Mesendoderm (in vitro differentiated cells): ENCODE measurements at places on chromosomes 3 and 15.

GRCh38 chr15:82197733-82198594, 64.6 kb downstream of the EFL1 start:
- no peaks in the 10 kb centered on the region for H3K27me3 ChIP-seq
- DNase-seq, result peak; percentile 79
- no peak overlapping the region for H3K4me3 ChIP-seq
- H3K4me1 ChIP-seq, result no peaks in the 10 kb centered on the region
- H3K27ac ChIP-seq, result no peak overlapping the region

GRCh38 chr15:74316141-74316540, 51.3 kb downstream of the CYP11A1 start:
- no peaks in the 10 kb centered on the region for H3K36me3 ChIP-seq
- no peak overlapping the region for H3K27ac ChIP-seq
- H3K27me3 ChIP-seq, result no peaks in the 10 kb centered on the region
- peaks cover 8% of the 10 kb centered on the region for H3K4me1 ChIP-seq
- no peak overlapping the region for H3K4me3 ChIP-seq

DNA sequence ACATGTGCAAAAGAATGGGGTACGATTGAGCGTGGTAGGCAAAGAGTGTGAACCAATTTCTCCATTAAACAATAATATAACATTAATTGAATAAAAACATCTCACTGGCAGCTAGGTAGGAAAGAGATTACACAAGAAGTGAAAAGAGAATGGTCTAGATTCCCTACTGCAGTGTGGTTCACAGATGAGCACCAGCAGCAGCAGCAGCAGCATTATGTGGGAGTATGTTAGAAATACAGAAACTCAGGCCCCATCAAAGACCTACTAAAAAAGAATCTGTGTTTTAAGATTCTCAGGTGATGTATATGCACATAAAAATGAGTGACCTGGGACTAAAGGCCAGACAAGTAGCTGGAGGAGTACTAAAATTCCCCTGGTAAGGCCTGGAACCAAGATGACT, 118.2 kb downstream of the ADAM10 start:
- H3K4me1 ChIP-seq, result no peaks in the 10 kb centered on the region
- no peak for DNase-seq
- no peaks in the 10 kb centered on the region for H3K27me3 ChIP-seq
- no peaks in the 10 kb centered on the region for H3K36me3 ChIP-seq
- H3K4me3 ChIP-seq, result no peak overlapping the region
- no peak overlapping the region for H3K27ac ChIP-seq

- H3K4me1 ChIP-seq, result no peaks in the 10 kb centered on the region
- H3K36me3 ChIP-seq, result no peaks in the 10 kb centered on the region
- H3K4me3 ChIP-seq, result no peak overlapping the region
- no peak overlapping the region for H3K27ac ChIP-seq
- DNase-seq, result no peak
These were observed 680.7 kb upstream of the GRM7 start for GRCh38 chr3:6180171-6180570.

GRCh38 chr15:67980773-67981685, 73.1 kb upstream of the PIAS1 start:
- H3K36me3 ChIP-seq, result no peaks in the 10 kb centered on the region
- no peaks in the 10 kb centered on the region for H3K27me3 ChIP-seq
- H3K27ac ChIP-seq, result no peak overlapping the region
- DNase-seq, result peak; percentile 75
- H3K4me1 ChIP-seq, result peaks cover 2% of the 10 kb centered on the region

- H3K27me3 ChIP-seq, result no peaks in the 10 kb centered on the region
- peaks cover 20% of the 10 kb centered on the region for H3K4me1 ChIP-seq
- no peak for DNase-seq
- no peak overlapping the region for H3K4me3 ChIP-seq
- no peaks in the 10 kb centered on the region for H3K36me3 ChIP-seq
These were observed 19.8 kb downstream of the MAPKBP1 start for GRCh38 chr15:41794081-41794480.
